Spleen (tissue), 13 donors: ENCODE measurements at places on chromosomes 2 and 18.

GRCh38 chr18:49725809-49726674, 87.3 kb downstream of the ACAA2 start:
- no peaks in the 10 kb centered on the region for H3K4me1 ChIP-seq
- H3K36me3 ChIP-seq, result no peaks in the 10 kb centered on the region
- H3K27ac ChIP-seq, result no peak overlapping the region
- H3K4me3 ChIP-seq, result no peak overlapping the region
- no peak for DNase-seq

- no peaks in the 10 kb centered on the region for H3K27me3 ChIP-seq
- no peaks in the 10 kb centered on the region for H3K36me3 ChIP-seq
- no peak for DNase-seq
- no peaks in the 10 kb centered on the region for H3K4me1 ChIP-seq
- H3K4me3 ChIP-seq, result no peak overlapping the region
Measured at GRCh38 chr2:95722131-95722697, 130.4 kb downstream of the TRIM43 start.

- no peaks in the 10 kb centered on the region for H3K36me3 ChIP-seq
- H3K27me3 ChIP-seq, result no peaks in the 10 kb centered on the region
- peak overlapping the region; percentile 40 for H3K27ac ChIP-seq
- peaks cover 7% of the 10 kb centered on the region for H3K4me1 ChIP-seq
- no peak overlapping the region for H3K4me3 ChIP-seq
- DNase-seq, result no peak
Measured at GRCh38 chr2:223043164-223043941, 8.6 kb upstream of the KCNE4 start.

GRCh38 chr2:112483042-112483473, 1.1 kb downstream of the TTL start:
- DNase-seq, result no peak
- peaks cover 13% of the 10 kb centered on the region for H3K36me3 ChIP-seq
- peak overlapping the region; percentile 94 for H3K4me3 ChIP-seq
- H3K27ac ChIP-seq, result peak overlapping the region; percentile 75
- H3K27me3 ChIP-seq, result no peaks in the 10 kb centered on the region
- H3K4me1 ChIP-seq, result peaks cover 49% of the 10 kb centered on the region

- H3K4me3 ChIP-seq, result no peak overlapping the region
- no peaks in the 10 kb centered on the region for H3K4me1 ChIP-seq
- no peaks in the 10 kb centered on the region for H3K27me3 ChIP-seq
- DNase-seq, result no peak
- H3K27ac ChIP-seq, result no peak overlapping the region
Measured at GRCh38 chr18:25813110-25813509, 277.3 kb downstream of the SS18 start.

GRCh38 chr2:205868773-205869333, 186.6 kb downstream of the NRP2 start:
- no peak overlapping the region for H3K27ac ChIP-seq
- DNase-seq, result no peak
- peaks cover 9% of the 10 kb centered on the region for H3K27me3 ChIP-seq
- H3K4me3 ChIP-seq, result no peak overlapping the region

DNA sequence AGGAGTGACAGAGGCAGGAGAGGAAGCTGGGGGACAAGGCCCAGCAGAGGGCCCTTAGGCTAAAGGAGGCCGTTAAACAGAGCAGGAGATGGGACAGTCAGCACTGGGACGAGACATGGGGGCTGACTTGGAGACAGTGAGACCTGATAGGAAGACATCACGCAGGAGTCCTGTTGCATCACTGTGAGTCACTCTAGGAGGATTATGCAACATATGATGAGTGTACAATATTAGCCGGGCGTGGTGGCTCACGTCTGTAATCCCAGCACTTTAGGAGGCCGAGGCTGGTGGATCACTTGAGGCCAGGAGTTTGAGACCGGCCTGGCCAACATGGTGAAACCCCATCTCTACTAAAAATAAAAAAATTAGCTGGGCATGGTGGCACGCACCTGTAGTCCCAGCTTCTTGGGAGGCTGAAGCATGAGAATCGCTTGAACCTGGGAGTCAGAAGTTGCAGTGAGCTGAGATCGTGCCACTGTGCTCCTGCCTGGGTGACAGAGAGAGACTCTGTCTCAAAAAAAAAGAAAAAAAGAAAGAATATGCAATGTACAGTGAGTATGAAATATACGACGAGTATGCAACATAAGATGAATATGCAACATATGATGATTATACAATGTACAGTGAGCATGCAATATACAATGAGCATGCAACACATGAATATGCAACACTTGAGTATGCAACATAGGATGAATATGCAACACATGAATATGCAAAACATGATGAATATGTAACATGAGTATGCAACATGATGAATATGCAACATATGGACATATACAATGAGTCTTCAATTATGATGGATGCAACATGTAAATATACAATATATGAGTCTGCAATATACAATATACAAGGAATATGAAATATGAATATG, 83.3 kb upstream of the ID2 start:
- peak overlapping the region; percentile 38 for H3K27ac ChIP-seq
- no peaks in the 10 kb centered on the region for H3K36me3 ChIP-seq
- no peak overlapping the region for H3K4me3 ChIP-seq
- H3K27me3 ChIP-seq, result no peaks in the 10 kb centered on the region

DNA sequence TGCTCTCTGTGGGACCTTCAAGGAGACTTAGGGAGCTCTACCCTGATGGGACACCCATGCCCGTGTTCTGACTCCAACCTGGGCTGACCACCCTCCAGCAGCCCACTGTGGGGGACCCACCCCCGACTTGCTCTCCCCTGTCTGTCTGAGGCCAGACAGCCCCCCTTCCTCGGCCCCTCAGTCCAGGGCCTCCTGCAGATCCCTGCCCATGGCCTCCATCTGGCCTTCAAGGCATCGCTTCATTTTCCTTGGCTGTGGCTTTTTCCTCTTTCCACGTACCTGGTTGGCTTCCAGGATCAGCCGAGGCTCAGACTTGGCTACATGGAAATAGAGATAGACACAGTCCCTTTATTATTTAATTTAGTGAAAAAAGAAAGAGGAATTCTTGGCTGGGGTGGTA, 290.0 kb downstream of the CYP26B1 start:
- no peaks in the 10 kb centered on the region for H3K4me1 ChIP-seq
- DNase-seq, result no peak
- no peak overlapping the region for H3K27ac ChIP-seq
- H3K27me3 ChIP-seq, result no peaks in the 10 kb centered on the region
- H3K4me3 ChIP-seq, result no peak overlapping the region
- no peaks in the 10 kb centered on the region for H3K36me3 ChIP-seq

GRCh38 chr2:25050128-25050527, 8.3 kb downstream of the EFR3B start:
- no peaks in the 10 kb centered on the region for H3K36me3 ChIP-seq
- no peak overlapping the region for H3K27ac ChIP-seq
- H3K27me3 ChIP-seq, result peaks cover 23% of the 10 kb centered on the region

- H3K4me3 ChIP-seq, result no peak overlapping the region
- H3K27ac ChIP-seq, result peak overlapping the region; percentile 93
- H3K27me3 ChIP-seq, result no peaks in the 10 kb centered on the region
- DNase-seq, result peak; percentile 95
- no peaks in the 10 kb centered on the region for H3K36me3 ChIP-seq
Measured at GRCh38 chr2:42105330-42106256, 57.8 kb downstream of the PKDCC start.

DNA sequence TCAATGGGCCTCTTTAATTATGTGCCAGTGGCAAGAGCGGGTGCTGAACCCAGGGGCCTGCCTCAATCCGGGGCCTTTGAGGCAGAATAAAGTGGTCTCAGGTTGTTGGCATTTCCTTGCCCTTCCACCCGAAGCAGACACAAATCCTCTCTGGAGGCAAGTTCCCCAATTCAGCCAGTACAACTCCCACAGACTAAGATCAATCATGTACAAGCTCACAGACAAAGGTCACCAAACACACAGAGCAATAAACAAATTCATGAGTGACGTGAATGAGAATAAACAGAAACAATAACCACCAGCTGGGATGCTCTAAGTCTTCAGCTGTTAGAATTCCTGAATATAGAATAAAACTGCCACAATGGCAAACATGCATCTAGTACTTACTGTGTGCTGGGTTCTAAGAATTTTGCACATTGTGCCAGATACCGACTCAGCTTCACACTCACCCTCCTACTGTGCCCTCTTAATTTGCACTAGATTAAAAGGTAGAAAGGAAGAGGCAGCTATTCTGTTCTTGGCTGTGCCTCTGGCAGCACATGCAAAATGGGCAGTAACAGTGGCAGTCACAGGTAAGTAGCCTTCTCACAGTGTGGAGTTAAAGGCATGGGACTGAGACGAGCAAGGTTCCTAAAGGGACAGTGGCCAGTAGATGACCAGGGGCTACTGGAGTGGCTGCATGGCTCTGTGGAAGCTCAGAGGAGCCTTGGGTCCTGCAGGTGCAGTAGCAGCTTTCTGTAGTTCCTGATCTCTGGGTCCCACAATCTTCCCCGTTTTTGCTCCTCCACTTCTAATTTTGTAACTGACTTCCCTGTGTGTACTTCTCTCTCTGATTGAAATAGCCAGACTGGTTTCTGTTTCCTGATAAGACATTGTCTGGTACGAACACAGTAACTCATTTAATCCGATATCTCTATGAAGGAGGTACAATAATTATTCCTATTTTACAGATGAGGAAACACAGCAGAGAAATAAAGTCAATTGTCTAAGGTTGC, 34.6 kb upstream of the IL1B start:
- no peak overlapping the region for H3K27ac ChIP-seq
- H3K36me3 ChIP-seq, result no peaks in the 10 kb centered on the region
- no peak for DNase-seq
- H3K4me3 ChIP-seq, result no peak overlapping the region
- H3K27me3 ChIP-seq, result no peaks in the 10 kb centered on the region

DNA sequence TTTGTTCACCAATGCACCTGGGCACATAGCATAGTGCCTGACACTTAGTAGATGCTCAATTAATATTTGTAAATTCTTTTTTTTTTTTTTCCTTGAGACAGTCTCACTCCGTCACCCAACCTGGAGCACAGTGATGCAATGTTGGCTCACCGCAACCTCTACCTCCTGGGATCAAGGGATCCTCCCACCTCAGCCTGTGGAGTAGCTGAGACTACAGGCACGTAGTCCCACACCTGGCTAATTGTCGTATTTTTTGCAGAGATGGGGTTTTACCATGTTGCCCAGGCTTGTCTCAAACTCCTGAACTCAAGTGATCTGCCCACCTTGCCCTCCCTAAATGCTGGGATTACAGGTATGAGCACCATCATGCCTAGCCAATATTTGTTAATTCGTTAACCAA, 23.2 kb upstream of the LPIN2 start:
- no peak for DNase-seq
- no peak overlapping the region for H3K4me3 ChIP-seq
- no peaks in the 10 kb centered on the region for H3K27me3 ChIP-seq
- peaks cover 3% of the 10 kb centered on the region for H3K4me1 ChIP-seq
- H3K36me3 ChIP-seq, result no peaks in the 10 kb centered on the region

DNA sequence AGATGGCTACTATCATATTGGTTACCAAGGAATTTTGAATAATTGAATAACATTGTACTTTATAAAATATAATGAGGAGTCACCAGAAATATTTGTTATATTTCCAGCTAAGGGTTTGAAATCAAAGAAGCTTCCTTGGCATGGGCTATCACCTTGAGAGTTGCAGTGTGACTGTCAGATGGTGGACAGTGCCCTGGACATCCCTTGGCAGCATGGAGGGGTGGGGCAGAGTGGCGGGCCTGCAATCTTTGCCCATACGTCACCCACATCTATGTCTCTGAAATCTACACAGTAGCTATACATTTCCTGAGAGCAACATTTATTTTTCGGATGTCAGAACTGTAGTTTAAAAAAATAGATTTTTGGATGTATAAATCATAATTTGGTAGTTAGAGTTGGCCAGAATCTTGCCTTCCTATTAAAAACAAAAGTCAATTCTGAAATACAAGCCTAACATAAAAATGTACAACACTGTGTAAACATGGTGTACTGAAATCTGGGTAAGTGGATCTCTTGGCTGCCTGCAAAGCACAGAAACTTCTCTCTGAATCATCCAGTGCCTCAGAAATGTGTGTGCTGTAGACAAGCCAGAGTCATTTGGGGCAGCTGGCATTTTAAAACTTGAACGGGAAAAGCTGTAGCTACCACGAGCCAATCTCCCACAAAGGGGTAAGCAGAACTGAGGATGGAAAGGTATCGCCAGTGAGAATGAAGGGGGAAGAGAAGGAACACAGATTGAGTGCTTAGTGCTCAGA, 124.2 kb upstream of the ARHGAP28 start:
- H3K27ac ChIP-seq, result no peak overlapping the region
- H3K36me3 ChIP-seq, result no peaks in the 10 kb centered on the region
- H3K4me1 ChIP-seq, result no peaks in the 10 kb centered on the region
- no peaks in the 10 kb centered on the region for H3K27me3 ChIP-seq
- no peak for DNase-seq

- no peak for DNase-seq
- no peaks in the 10 kb centered on the region for H3K36me3 ChIP-seq
- no peaks in the 10 kb centered on the region for H3K4me1 ChIP-seq
- no peak overlapping the region for H3K27ac ChIP-seq
- no peak overlapping the region for H3K4me3 ChIP-seq
- no peaks in the 10 kb centered on the region for H3K27me3 ChIP-seq
Measured at GRCh38 chr2:58098254-58099095, 51.9 kb downstream of the VRK2 start.

- H3K36me3 ChIP-seq, result no peaks in the 10 kb centered on the region
- H3K27me3 ChIP-seq, result no peaks in the 10 kb centered on the region
- no peak for DNase-seq
- no peak overlapping the region for H3K27ac ChIP-seq
Measured at GRCh38 chr18:77530732-77531131, 281.1 kb downstream of the GALR1 start.

- DNase-seq, result no peak
- no peaks in the 10 kb centered on the region for H3K36me3 ChIP-seq
- H3K27ac ChIP-seq, result no peak overlapping the region
- no peaks in the 10 kb centered on the region for H3K4me1 ChIP-seq
- H3K27me3 ChIP-seq, result no peaks in the 10 kb centered on the region
- no peak overlapping the region for H3K4me3 ChIP-seq
Measured at GRCh38 chr18:45282101-45282812, 333.0 kb upstream of the SLC14A2 start.

GRCh38 chr2:96240341-96241038, 25.3 kb downstream of the TMEM127 start:
- H3K4me1 ChIP-seq, result peaks cover 11% of the 10 kb centered on the region
- no peak overlapping the region for H3K4me3 ChIP-seq
- peak overlapping the region; percentile 95 for H3K27ac ChIP-seq
- no peaks in the 10 kb centered on the region for H3K27me3 ChIP-seq
- DNase-seq, result no peak
- H3K36me3 ChIP-seq, result no peaks in the 10 kb centered on the region

GRCh38 chr2:212451786-212452231, 86.8 kb downstream of the ERBB4 start:
- DNase-seq, result no peak
- no peaks in the 10 kb centered on the region for H3K36me3 ChIP-seq
- no peaks in the 10 kb centered on the region for H3K4me1 ChIP-seq
- no peak overlapping the region for H3K4me3 ChIP-seq
- H3K27ac ChIP-seq, result no peak overlapping the region
- no peaks in the 10 kb centered on the region for H3K27me3 ChIP-seq

- H3K27me3 ChIP-seq, result no peaks in the 10 kb centered on the region
- H3K4me3 ChIP-seq, result no peak overlapping the region
- DNase-seq, result no peak
- peaks cover 30% of the 10 kb centered on the region for H3K36me3 ChIP-seq
Measured at GRCh38 chr2:106140113-106140512, 54.0 kb downstream of the UXS1 start.
